GF-D8 (cell line): ENCODE measurements at places on chromosomes 4 and X.

DNA sequence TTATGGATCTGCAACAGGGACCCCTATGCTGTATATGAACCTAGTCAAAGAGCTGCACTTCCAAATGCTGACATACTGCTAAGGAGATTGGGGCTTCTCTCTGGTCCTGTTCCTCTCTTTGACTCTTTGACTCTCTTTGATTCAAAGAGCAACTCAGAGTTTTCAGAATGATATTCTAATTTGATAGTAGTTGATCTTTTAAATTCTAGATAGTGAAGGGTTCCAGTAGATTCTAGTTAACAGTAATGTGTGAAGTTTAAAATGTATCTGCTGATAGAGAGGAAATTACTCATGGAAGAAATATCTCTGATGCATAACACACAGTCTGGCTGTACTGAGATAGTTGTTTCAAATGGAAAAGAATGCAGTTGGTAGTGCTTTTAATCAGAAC lies 239.1 kb downstream of the RASL11B start:
- DNase-seq: no peak

GRCh38 chrX:17802756-17803155 lies 58.3 kb downstream of the RAI2 start:
- DNase-seq: no peak

DNA sequence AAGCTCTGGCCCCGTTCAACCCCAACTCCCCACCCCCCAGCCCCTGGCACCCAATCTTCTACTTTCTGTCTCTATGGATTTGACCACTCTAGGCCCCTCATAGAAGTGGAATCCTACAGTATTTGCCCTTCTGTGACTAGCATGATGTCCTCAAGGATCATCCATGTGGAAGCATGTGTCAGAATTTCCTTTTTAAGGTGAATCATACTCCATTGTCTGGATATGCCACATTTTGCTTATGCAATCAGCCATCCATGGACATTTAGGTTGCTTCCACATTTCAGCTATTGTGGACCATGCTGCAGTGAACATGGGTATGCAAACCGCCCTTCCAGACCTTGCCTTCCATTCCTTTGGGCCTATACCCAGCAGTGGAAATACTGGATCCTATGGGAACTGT lies 15.5 kb downstream of the CCNQ start:
- no peak for DNase-seq

DNA sequence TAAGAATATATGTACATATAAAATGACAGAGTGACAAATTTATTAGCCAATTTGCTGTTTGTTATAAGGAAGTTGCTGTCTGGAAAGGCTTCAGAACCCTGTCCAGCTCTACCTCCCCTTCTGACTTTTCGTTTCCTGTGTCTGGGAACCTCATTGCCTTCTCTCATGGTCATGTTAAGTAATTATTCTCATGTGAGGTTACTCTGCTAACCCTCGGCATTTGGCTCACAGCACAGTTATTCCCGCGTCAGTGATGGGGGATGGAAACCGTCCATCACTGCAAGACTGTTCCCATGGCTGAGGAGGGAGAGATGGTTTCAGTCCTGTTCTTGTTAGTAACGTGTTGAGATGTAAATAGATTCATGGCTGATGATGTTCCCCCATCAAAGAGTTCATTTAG lies 11.9 kb downstream of the EDNRA start:
- no peak for DNase-seq

DNA sequence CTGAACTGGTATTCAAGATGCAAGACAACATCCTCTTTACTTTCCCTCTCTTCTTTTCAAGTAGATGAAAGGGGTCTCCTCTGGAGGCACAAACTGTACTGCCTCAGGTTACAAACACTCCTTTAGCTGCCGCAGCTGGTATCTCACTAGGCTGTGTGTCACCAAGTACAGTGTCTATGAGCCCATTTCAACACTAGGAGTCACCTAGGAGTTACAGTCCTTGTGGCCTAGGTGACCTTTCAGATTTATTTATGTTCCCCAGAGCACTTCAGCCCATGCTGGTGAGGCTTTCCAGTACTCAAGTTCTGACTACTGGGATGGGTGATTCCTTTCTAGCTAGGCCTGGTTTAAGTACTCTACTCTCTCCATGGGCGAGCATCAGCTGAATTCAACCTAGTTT lies 32.4 kb upstream of the TMLHE start:
- DNase-seq: no peak

DNA sequence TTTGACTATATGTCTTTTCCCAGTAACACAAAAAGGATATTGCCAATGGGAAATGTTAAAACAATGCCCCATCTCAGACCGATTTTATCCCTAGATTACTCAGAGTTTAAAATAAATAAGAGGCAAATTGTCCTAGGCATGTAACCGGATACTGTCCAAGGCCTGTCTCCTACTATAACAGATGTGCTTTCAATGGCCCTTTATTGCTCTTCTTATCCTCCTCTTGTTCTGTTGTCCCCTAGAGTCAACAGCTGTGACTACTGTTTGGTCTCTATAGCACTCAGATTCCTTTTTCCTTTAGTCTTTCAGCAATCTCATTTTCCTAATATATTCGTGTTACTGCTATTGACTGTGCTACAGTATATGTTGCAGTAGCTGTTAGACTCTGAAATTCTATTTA lies 66.8 kb upstream of the PLS3 start:
- DNase-seq: no peak

GRCh38 chr4:4247696-4248028 lies 361 bp downstream of the TMEM128 start:
- no peak for DNase-seq

DNA sequence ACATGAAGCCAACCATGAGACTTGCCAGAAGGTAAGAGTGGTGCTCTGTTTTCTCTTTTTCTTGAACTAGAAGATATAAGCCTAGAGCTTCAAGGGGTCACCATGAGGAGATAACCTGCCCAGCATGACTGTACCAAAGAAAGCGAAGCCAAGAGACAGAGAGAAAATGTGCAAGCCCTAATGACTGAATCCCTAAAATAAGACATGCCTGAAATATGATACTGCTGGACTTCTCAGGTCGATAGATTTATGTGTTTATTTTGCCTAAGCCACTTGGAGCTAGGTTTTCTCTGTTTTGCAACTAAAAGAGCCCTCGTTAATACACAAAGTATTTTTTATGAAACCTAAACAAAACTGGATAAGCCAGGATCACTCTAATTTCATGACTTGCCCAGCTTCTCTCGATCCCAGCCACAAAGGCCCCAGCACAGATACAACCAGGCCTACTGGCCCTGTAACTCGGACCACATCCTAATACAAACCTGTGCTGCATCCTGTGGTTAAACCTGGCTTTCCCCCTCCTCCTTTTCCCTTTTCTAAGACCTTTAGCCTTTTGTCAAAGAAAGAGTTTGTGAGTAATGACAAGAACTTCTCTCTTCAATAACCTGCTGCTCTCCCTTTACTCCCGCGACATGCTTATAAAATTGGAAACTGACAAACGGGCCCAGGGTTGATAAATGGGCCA lies 185.8 kb downstream of the APBB2 start:
- no peak for DNase-seq

DNA sequence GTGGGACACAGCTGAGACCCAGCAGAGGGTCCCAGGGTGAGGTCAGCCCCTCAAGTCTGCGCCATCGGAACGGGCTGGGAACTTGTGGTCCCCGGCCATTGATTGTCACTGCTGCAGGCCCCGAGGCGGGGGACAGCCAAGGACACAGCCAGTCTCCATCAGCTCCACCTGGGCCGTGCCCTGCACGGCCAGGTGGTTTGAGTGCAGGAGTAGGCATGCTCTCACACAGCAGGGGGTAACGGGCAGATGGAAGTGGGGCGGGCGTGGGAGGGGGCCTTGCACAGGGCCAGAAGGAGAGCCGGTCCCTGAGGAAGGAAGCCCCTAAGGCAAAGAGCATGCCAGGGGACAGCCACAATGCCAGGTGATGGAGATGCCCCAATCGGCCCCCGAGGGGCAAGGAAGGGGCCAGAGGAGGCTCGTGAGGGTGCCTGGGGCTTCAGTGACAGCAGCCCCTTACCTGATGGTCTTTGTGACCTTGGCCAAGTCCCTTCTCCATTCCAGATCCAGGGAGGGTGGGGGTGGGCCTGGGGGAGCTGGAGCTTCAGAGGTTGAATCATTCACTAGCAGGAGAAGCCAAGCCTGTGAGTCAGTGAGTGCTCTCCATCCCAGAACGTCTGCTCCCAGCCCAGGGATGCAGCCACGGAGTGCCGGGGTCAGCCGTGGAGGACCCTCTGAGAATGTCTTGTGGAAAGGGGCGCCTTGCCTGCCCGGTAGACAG lies 2.3 kb downstream of the ATP2B3 start:
- no peak for DNase-seq

- DNase-seq: no peak
These were observed 158.5 kb upstream of the ARSJ start for GRCh38 chr4:114137984-114138383.

- DNase-seq: no peak
These were observed 304.2 kb downstream of the ARHGAP24 start for GRCh38 chr4:85779165-85779564.

DNA sequence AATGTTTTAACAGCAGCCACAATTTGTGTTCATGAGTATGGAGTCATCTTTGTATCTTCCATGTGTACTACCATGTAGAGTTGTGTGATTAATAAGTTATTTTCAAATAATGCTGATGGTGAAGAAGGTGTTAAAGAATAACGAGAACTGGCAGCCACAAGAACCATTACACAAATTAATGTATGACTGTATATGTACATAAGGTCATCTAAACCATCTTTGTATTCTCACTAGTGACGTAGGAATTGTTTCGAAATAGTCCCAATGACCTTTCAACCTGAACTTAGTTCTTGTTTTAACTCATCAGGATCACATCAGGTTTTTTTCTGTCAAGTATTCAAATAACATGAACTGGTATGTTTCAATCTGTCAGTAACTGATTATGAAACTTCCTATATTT lies 48.3 kb upstream of the NOCT start:
- DNase-seq: no peak

- DNase-seq: no peak
These were observed 147.5 kb downstream of the TSPAN5 start for GRCh38 chr4:98510757-98511517.

DNA sequence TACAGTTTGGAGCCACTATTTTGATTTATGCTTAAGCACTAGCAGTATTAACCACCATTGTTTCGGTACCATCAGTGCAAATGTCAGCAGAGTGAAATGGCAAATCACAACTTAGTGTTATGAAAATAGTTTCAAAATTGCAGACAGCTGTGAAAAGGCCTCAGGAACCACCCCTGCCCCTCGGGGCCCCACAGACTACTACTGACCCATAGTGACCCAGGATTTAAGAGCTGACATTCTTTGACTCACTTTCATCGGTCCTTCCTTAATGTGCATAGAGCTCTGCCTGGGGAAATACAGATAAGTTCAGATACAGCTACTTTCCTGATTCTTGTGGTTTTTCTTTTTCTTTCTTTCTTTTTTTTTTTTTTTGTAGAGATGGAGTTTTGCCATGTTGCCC lies 3.3 kb upstream of the BBS7 start:
- DNase-seq: no peak

DNA sequence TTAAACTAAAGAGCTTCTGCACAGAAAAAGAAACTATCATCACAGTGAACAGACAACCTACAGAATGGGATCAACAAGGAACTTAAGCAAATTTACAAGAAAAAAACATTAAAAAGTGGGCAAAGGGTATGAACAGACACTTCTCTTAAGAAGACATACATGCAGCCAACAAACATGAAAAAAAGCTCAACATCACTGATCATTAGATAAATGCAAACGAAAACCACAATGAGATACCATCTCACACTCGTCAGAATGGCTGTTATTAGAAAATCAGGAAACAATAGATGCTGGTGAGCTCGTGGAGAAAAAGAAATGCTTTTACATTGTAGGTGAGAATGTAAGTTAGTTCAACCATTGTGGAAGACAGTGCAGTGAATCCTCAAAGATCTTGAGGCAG lies 27.8 kb downstream of the PAPSS1 start:
- DNase-seq: peak; percentile 17
